ENCODE measurements at places on chromosomes 1 and 21.

- DNase-seq: no peak
Measured at GRCh38 chr1:219514728-219515127, 98.2 kb downstream of the ZC3H11B start.

DNA sequence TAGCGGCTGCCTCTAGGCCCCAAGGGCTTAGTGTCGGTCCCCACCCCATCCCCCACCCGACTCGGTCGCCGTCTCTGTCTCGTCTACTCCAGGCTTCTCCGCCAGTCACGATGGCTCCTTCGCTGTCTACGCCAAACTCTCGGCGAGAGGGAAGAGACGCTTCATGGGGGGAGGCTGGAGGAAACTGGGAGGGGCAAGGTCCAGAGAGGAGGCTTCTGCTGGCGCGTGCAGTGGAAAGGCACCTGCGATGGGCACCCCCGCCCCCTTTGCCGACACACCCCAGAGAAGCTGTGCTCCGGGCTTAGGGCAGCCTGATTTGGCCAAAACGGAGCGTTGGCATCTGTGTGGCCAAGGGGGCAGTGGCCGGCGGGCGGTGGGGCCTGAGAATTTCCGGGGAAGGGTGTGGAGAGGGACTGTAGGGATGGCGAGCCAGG lies 1.2 kb upstream of the CSMD2 start:
- DNase-seq: no peak

DNA sequence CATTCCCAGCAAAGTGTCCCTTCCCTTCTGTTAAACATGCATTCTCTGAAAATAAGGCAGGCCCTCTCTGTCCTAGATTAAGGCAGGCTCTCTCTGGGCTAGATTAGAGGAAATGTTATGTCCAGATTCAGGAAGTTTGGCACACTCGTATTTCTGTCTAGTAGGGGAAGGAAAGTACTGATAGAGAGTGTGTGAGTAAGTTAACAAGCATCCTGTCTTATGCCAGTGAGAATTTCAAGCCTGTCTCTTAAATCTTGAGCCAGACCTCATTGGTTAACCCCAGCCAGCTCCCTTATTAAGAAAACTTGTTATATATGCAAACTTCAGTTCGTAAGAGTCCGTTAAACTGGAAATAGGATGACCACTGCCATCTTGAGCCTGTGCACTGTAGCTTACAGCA lies 31.6 kb downstream of the IGSF5 start:
- DNase-seq: no peak

GRCh38 chr1:193438771-193439170 lies 252.4 kb upstream of the B3GALT2 start:
- no peak for DNase-seq

DNA sequence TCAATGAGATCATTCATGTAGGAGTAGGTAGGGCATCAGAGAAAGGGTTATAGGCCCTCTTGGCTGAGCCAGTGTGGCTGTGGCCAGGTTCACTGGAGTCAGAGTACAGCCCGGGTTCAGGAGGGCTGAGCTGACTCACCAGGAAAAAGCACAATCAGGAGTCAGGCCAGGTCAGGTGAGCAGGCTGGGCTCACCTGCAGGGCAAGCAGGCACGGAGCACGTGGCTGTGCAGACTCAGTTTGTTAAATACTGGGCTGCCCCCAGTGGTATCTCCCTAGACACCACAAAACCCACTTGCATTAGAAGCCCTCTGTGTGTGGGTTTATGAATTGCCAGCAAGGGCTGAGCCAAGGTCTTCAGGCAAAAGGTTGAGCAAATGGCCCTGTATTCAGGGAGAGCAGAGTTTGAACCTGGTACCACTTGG lies 122.1 kb upstream of the SERBP1 start:
- no peak for DNase-seq

GRCh38 chr1:178564086-178564782 lies 51.3 kb downstream of the TEX35 start:
- DNase-seq: no peak

- DNase-seq: no peak
Measured at GRCh38 chr1:183831311-183831710, 26.4 kb downstream of the RGL1 start.

DNA sequence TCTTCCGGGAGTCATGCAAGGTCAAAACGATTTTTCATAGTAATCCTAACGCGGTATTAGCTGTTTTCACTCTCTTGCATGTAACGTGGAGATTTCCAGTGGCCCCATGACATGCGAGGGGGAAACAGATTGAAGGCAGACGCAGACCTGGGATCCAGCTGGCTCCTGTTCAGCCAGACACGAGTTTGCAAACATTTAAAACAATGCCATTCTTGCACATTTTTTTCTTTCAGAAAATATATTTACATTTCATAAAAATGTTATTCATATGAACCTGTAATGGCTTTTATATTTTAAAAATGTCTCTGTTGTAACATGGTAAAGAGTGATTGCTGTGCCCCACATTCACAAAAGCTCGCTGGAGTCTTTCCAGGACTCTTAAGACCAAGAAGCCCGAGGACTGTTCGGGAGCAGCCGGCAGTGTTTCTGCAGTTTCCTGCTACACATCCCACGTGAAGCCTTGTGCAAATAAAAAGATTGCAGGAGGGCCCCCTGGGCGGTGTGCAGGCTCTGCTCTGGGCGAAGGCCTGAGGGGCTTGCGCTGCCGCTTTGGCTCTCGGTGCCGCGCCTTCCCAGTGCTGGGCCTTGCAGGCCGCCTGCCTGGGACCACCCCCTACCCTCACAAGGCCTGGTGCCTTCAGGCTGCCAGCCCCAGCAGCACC lies 184.9 kb downstream of the DYRK1A start:
- DNase-seq: no peak

- no peak for DNase-seq
Measured at GRCh38 chr1:151858886-151859665, 5.6 kb upstream of the THEM5 start.

- DNase-seq: no peak
Measured at GRCh38 chr1:107572674-107573211, 392.2 kb downstream of the VAV3 start.

DNA sequence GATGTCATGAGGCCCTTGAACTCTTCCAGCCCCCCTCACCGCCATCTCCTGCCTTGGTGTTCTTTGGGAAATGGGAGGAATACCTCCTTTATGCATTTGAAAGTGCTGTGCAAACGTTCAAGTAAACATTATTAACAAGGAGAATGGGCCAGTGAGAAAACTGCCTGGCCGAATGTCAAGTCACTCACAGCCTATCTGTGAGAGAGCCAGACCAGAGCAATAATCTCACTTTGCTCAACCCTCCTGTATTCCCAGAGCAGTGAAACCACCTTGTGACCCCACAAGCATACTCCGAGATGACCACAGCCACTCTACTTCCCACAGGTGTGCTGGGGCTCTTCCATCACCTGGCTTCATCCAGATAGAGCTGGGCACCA lies 5.2 kb downstream of the TAL1 start:
- no peak for DNase-seq

DNA sequence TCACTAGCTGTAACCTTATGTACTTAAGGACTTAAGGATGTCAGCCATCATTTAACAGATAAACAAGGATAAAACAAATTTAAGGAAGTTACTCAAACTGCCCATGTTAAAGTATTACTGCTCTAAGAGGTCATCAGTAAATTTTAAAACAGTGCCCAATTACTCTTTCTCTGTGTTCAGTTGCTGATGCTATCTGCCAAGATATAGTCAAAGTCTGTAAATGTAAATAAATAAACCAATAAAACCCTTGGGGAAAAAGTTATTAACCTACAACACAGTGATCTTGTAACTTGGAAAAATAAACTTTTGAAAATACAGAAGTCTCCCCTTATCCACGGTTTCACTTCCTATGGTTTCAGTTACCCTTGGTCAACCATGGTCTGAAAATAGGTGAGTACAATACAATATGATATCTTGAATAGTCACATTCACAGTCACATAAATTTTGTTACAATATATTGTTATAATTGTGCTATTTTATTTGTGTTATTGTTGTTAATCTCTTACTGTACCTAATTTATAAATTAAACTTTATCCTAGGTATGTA lies 501.8 kb downstream of the LMO4 start:
- no peak for DNase-seq
